ENCODE measurements at places on chromosomes 16 and 17. TPM values are rescaled to one million over a fixed set of nuclear protein-coding genes. Genes with fewer than 3 reads are reported as not detected.

DNA sequence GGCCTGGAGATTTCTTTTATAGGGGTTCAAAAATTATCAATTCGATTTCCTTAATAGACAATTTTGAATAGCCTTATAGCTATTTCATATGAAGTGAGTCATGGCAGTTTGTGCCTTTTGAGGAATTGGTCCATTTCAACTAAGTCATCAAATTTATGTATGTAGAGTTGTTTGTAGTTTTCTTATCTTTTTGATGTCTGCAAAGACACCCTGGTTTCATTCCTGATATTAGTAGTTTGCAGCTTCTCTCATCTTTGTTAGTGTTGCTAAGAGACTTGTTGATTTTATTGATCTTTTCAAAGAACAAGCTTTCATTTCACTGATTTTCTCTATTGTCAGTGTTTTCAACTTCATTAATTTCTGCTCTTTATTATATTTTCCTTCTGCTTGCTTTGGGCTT lies 44.2 kb downstream of the N4BP1 start:
- no peak for DNase-seq

- no peak for DNase-seq
Measured at GRCh38 chr17:2860045-2860444, 63.8 kb downstream of the RAP1GAP2 start.

DNA sequence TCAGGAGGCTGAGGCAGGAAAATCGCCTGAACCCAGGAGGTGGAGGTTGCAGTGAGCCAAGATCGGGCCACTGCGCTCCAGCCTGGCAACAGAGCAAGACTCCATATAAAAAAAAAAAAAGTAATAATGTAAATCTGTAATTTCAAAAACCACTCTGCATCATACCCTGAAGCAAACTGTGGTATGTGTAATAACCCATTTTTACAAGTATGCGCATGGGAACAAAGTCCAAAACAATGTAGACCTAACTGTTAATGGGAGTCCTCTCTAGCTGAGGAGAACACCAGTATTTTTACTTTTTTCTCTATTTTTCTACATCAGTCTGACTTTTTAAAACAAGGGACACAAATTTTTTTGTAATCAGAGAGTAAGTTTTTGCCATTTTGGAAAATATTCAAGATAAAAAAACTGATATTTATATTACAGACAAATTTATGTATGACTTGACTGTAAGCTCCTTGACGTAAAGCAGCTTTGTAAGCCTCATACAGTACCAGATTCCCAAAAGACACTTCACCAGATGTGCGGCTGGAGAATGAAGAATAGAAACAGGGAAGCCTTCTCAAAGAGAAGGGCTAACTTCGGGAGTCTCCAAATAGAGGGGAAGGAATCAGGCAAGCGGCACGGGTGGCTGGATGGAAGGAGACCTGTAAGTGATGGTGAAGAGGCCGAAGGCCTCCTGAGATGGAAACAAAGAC lies 25.7 kb downstream of the CMTM4 start:
- no peak for DNase-seq

- DNase-seq = no peak
Measured at GRCh38 chr17:17443173-17443572, 33.6 kb upstream of the MED9 start.

DNA sequence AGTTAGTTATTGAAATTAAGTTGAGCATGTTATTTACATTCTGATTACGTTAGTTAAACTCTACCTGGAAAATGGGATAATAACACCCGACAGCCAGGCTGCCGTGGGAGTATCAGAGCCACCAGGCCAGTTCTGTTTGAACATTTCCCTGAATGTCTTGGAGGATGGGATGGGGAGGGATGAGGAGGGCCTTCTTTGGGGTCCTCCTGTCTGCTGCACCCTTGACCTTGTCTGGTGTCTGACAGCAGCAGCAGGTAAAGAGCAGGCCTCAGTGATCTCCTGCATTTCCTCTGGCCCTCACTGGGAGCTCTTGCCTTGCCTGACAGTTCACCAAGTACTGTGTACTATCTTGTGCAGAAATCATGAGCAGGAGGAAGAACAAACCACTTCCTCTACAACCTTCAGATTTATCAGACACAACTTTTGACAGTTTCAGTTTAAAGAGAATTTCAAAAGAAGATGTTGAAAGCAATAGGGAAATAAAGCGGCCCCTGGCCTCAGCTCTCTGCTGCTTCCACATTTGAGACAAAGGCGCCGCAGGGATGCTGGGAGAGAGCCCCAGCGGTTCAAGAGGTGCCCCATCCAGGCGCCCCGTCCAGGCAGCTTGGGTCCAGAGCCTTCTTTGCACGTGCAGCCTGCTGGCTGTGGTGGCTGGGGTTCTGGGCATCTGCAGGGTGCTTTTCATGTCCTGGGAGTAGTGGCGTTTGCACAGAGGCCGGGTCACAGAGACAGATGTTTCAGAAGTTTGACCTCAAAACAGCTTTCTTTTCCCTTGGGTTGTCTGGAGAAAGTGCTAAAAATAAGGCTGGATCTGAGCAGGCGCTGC lies 25.3 kb downstream of the CMIP start:
- DNase-seq = no peak

GRCh38 chr16:68093816-68094613 lies 8.8 kb downstream of the NFATC3 start:
- DNase-seq = no peak

DNA sequence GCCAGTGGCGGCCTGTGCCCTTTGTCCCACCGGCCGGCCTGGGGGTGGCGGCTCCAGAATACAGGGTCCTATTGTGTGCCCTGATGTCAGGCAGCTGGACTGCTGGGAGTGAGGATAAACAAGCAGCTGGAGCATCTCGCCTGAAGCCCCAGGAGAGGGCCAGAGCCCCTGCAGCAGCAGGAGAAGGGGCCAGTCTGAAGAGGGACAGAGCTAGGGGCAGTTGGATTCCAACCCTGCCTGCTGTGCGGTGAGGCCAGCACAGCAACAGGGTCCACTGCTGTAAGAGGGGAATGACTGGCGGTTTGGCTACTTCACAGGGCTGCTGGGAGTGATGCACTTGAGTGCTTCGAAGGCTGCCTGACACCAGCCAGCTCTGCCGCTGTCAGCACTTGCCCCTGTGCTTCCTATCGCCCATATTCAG lies 25.0 kb downstream of the RAB11FIP4 start:
- DNase-seq = no peak

GRCh38 chr17:76497979-76498875 lies 3.0 kb downstream of the RHBDF2 start:
- DNase-seq = peak; percentile 93

DNA sequence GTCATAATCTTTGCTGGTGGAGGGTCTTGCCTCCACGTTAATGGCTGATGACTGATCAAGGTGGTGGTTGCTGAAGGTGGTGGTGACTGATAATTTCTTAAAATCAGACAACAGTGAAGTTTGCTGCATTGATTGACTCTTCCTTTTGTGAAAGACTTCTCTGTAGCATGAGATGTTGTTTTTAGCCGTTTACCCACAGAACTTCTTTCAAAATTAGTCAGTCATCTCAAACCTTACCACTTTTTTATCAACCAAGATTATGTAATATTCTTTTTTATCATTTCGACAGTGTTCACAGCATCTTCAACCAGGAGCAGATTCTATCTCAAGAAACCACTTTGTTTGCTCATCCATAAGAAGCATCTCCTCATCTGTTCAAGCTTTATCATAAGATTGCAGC lies 5.9 kb downstream of the UQCRC2 start:
- no peak for DNase-seq

- no peak for DNase-seq
Measured at GRCh38 chr17:16477255-16477654, 14.7 kb downstream of the LRRC75A start.

DNA sequence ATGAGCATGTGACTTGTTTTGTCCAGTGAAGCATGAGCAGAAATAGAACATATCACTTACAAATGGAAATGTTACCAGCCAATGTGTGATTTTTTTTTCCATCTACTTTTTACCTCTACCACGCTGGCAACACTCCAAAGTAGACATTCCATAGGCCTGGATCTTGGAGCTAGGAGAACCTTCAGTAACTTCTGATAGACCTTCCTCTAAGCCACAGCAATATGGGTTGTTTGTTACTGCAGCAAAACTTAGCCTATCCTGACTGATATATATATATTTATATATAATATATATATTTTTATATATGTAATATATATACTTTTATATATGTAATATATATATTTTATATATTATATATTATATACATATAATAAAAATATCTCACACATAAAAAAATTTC lies 284.4 kb upstream of the XYLT1 start:
- no peak for DNase-seq

The KRT33B gene
- not detected for total RNA-seq

The TBX6 gene
- total RNA-seq = 0.75 TPM

The TBC1D3 gene
- total RNA-seq = 0.30 TPM

The SLC16A11 gene
- total RNA-seq = 0.75 TPM

The KRTAP2-1 gene
- not detected for total RNA-seq

The KCTD19 gene
- 0.39 TPM for total RNA-seq

The KRTAP4-1 gene
- total RNA-seq = not detected

The WIPF2 gene
- total RNA-seq = 28.3 TPM

The ITGA2B gene
- total RNA-seq = 0.81 TPM

The CLEC18A gene
- total RNA-seq = 1.1 TPM

The CHAD gene
- not detected for total RNA-seq
